ENCODE measurements at places on chromosomes 12 and 14.

GRCh38 chr12:26122061-26122680 is 2.7 kb downstream of the BHLHE41 start:
- DNase-seq: no peak

GRCh38 chr12:44510510-44510909 is 365.6 kb downstream of the NELL2 start:
- no peak for DNase-seq

DNA sequence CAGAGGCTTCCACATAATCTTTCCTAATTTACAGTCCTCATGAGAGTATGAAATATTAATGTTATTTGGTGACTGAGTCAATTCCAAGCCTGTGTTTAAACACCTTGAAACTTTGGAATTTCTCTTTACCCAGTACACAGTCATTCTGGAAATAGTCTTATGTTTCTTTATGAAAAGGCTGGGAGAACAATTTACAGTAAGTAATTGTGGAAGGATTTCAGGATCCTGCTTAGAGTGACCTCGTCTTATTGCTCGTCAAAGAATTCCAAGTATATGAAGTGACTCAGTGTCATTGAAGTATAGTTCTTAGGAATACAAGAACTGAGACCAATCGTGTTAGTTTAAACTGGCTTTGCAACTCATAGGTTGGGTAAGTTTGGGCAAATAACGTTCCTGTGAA is 634.2 kb downstream of the SLC16A7 start:
- no peak for DNase-seq

DNA sequence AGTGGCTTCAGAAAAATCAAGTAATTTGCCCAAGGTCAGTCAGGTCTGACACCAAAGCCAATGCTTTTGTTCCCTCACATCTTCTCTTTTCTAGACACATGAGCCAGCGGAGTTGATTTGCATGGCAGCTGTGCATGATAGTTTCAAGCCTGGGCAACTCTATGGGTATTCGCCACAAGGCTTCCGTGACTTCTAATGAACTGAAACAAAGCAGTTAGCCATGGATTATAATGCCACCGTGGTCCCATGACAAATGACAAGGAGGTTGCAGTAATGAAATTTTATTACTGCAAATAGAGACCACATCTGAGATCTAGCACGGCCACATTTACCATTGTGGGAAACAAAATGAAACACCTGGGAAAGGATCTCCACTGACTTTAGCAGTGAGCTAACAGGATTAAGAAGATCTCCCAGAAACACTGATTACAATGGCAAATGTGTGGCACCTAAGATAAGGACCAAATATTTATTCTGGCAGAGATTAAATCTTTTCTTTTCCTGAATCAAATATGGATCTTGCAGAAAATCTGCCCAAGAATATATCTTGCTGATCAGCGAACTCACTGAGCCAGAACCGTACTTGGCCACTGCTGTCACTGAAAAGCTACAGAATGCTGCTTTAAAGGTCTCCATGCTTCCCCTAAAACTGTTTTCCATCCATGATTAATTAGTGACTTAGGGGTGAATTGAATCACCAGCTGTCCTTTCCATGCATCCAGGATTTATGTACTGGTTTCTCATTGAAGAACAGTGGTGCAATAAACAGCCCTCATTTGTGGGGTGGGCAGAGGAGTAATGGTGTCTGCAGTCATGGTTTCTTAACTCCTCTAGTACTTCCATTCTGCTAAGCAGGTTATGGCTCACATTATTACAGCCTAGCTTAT is 551.0 kb downstream of the DIO2 start:
- DNase-seq: peak; percentile 21

GRCh38 chr12:70983692-70984091 is 63.2 kb upstream of the PTPRR start:
- DNase-seq: no peak

DNA sequence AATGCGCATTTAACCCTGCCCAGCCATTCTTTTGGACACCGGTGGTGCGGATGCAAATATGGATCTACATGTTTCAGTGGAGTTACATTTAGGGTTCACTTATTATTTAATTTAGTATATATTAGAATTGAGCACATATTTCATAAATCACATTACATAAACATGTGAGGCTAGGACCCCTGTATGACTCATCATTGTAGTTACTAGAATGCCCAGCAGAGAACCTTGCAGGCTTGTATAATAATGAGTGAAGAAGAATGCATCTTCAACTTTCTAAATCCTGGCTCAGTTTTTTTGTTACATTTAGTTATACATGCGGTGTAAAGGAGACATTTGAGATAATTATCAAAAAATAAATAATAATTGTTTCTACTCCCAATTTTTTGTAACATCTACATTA is 369.0 kb downstream of the ATP23 start:
- DNase-seq: no peak

- no peak for DNase-seq
Observed at GRCh38 chr14:101318271-101318670, 243.0 kb upstream of the DIO3 start.

GRCh38 chr12:8887285-8887715 is 27.0 kb upstream of the PHC1 start:
- DNase-seq: no peak

GRCh38 chr14:104715416-104715815 is 8.6 kb upstream of the ADSS1 start:
- no peak for DNase-seq

GRCh38 chr14:94486883-94487282 is 10.9 kb upstream of the SERPINA9 start:
- DNase-seq: no peak

DNA sequence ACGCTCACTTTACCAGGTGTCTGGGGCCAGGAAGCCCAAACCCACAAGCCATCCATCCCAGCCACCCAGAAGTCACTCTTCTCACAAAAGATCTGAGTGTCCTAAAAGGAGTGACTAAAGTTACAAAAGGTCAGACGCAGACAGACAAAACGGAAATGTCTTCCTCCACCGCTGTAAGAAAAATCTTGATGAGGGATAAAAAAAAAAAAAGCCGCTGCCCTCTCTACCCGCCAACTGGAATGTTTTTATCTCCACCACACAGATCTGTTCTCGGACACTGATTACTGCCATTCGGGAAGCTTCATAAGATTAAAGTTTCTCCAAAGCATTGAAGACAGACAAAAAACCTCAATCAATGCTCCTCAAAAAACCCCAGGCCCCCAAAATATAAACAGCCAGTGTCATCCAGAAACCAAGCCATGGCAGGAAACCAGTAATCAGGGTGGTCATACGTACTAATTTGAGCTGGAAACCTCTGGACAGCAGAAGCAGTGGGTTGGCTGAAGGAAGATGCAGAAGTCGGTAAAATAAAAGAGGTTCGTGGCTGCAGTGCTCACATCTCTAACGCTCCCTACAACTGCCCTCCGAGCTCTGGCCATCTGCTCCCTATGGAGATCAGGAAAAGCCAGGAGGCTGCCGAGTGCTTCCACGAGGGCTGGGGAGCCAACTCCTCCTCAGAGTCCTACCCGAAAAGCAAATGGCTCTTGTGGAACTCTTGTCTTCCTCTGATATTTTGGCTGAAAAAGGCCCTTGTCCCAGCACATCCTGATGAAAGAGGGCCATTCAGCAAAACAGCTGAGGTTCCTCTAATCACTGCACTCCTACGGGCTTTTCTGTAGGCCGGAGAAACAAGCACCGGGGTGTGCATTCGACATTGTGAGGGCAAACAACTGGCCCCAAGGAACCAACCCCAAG is 30.3 kb downstream of the SSH1 start:
- DNase-seq: no peak

GRCh38 chr12:10386857-10387256 is 3.0 kb downstream of the KLRK1 start:
- DNase-seq: no peak

- no peak for DNase-seq
Observed at GRCh38 chr14:34324363-34324795, 137.7 kb downstream of the SPTSSA start.

DNA sequence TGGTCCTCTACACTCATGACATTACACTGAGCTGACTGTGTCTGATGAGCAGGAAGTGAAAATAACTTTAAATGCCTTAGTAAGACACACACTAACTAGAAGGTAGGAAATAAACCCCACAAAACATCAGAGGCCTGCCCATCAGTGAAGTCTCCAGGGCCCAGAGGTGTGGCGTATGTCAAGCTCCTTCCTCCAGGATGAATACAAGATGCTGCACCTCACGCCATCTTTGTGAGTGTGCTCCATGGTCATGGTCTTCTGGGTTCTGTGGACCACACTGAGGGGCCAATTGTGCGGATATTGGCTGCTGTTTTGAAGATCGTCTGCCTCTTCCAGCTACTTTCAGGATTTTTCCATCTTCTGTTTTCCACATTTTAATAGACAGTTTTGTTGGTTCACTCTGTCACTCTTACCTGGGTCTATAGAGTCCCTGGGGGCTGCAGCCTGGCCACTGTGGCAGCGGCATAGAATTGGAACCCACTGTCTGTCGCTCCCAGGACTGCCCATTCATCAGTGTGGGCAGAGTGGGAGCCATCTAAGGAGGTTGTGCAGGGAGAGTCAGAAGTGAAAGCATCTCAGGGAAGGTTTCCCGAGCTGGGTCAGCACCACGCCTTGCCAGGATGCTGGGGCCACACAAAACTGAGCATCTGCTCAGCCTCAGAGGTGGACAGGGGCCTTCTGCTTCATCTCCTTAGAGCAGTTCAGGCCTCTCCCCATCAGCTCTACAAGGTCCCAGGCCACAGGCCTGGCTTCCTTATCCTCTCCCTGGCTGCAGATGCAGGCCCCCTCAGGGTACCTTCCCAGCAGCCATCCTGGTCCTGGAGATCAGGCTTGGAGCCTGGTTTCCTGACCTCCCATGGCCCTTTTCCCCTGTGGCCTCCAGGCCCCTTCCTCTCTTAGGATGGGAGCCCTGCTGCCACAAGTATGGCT is 57.5 kb upstream of the C14orf180 start:
- DNase-seq: no peak

GRCh38 chr12:4120316-4120917 is 153.1 kb upstream of the CCND2 start:
- DNase-seq: no peak

- no peak for DNase-seq
Observed at GRCh38 chr12:74641694-74642093, 104.1 kb downstream of the ATXN7L3B start.

DNA sequence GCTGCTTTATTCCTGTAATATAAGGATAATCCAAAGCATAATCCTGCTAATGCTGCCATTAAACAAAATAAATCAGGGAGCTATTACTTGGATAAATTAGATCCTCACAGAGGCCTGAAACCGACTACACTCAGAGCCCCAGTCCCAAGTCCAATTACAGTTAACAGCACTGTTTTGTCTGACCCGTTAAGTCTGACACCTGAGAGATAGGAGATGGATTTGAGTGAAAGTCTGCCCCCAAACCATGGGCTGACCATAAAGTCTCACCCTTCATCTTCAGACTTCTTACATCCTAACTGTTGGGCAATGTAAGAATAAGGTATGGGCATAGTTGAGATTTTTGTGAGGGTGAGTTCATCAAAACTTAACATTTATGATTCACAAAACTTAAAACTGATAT is 181.7 kb downstream of the PLCZ1 start:
- no peak for DNase-seq

GRCh38 chr14:55129428-55130195 is 560 bp downstream of the LGALS3 start:
- peak; percentile 36 for DNase-seq

DNA sequence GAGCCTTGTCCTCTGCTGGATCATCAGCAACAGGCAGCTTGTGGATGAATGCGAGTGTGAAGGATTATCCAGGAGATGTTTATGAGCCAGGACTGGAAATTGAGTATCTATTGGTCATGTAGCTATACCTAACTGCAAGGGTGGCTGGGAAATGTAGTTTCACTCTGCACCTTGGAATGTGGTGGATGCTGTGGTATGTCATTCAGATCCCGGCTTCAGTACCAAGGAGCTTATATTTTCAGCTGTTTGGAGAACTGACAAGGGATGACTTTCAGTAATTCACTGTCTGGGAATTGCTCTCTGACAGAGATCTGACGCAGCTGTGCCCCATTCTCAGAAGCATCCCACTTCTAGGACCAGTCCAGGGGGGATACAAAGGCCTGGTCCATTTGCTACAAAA is 792.3 kb upstream of the NOVA1 start:
- no peak for DNase-seq

GRCh38 chr12:82325540-82326336 is 32.4 kb downstream of the CCDC59 start:
- DNase-seq: no peak

DNA sequence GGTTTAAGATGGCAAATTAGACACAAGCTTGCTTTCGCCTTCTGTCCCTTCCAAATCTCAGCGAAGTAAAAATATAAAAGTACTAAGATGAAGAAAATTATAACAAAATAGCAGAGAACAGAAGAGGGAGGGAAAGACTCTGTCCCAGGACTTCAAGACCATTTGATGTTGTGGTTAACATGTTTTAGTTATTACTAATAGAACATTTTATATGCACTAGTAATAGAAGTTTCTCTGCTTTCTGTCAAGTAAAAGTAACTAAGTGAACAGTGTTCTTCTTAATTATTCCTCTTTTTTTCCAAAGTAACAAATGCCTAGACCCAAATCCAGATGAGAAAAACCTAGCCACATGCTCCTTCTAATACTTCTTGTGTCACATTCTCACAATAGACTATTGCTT is 85.1 kb upstream of the DAAM1 start:
- no peak for DNase-seq

DNA sequence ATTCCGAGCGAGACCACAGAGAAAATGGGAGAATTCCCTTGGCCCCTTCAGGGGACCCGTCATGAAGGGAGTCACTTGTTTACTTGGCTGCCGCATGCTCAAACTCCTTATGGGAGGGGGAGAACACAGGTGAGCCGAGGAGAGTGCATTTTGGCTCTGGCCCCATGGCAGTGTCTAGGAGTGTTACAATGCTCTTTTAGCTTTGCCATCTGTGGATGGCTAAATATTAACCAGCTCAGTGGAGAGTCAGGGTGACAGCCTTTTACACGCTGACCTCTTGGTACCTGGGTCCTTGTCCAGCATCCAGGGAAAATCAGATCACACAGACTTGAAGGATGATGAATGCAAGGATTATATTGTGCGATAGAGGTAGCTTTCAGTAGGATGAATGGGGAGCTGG is 146.4 kb upstream of the ATXN7L3B start:
- no peak for DNase-seq

DNA sequence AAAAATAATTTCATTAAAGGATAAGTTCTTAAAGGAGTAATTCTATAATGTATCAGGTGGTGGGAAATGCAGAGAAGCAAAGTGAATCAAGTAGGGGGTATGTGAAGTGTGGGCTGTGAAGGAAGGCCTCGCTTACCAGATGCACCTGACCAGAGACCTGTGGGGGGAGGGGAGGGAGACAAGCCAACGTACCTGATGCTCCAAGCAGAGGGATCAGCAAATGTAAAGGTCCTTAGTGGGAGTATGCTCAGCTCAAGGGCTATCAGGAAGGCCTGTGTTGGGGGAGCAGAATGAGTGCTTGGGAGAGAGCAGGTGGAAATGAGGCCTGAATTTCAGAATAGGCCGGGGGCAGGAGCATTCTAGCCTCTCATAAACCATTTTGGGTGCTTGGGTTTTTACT is 57.1 kb downstream of the ANO4 start:
- DNase-seq: no peak

GRCh38 chr14:53954551-53955228 is 1.9 kb downstream of the BMP4 start:
- no peak for DNase-seq

Measured in left renal cortex interstitium (tissue), 4 donors.